ENCODE measurements at places on chromosomes 7 and 10. TPM values are rescaled to one million over a fixed set of nuclear protein-coding genes. Genes with fewer than 3 reads are reported as not detected.

The WEE2 gene
- total RNA-seq: not detected

The NME8 gene
- total RNA-seq: not detected

The CYP3A4 gene
- total RNA-seq: not detected

The BLNK gene
- not detected for total RNA-seq

The PLCE1 gene
- 6.0 TPM for total RNA-seq

The CRHR2 gene
- total RNA-seq: not detected

The CUTC gene
- total RNA-seq: 17.5 TPM

The C10orf105 gene
- total RNA-seq: 0.12 TPM

The GLI3 gene
- total RNA-seq: 5.3 TPM

The GJD4 gene
- total RNA-seq: not detected

The TMEM140 gene
- 0.47 TPM for total RNA-seq

The ST8SIA6 gene
- 1.6 TPM for total RNA-seq

The ARHGAP19 gene
- total RNA-seq: 3.6 TPM

The MAGI2 gene
- total RNA-seq: 6.3 TPM

The HABP2 gene
- total RNA-seq: not detected

The RHOBTB1 gene
- 9.2 TPM for total RNA-seq
